ENCODE measurements at places on chromosomes 11 and 22.

DNA sequence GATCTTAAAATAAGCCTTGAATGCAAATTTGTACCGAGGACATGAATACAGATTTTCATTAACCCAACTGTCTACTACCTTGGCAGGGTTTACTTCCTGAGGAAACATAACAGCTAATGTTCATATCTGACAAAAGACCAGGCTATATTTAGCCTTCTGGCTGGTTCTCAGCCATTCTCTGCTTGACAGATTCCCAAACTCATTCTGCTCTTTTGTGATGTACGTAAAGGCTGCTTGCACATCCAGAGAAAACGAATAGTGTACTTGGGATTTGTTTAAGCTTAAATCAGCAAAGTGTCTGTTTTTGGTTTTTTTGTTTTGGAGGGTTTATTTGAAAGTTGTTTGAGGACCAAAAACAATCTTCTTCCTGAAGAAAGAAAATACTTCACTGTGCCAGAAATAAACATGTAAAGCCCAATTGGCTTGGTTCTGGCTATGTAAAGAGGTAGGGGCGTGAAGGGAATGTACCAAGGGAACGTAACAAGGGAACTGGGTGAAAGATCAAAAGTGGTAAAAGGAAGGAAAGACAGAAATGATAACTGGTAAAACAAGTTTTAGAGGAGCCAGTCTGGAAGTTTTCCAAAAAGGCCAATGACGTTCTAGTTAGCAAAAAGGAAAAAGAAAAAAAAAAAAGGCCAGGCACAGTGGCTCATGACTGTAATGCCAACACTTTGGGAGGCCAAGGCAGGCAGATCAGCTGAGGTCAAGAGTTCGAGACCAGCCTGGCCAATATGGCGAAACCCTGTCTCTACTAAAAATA lies 21.4 kb upstream of the CRTAM start:
- no peak for DNase-seq

GRCh38 chr11:72452495-72452894 lies 18.2 kb upstream of the CLPB start:
- no peak for DNase-seq

DNA sequence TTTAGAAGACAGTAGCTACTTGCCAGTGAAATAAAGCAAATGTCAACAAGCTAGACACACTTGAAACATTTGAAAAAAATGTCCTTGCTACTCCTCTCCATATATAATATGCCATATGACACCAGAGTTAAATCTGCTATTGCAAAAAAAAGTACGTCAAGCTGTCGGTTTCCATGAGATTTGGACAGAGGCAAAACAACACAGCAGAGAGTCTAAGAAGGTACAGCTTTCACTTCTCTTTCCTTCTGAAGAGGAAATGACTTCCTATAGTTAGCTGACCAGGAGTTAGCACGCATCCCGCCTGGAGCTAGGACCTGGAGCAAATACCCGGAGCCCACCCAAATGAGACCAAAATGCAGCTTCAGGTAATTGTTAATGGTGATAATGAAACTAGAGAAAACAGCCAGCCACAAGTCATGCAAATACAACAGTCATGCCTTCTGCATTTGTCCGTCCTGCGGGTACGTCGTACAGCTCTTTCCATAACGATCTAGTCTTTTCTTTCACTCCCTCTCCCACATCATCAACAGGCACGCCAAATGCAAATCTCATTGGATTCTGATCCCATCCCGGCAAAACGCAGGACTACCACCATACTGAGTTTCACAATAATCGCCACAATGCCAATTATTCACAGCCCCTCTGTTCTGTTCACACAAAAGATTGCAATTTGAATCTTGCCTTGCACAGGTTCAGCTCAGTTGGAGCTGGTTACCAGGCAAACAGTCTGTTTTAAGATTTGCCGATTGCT lies 395.0 kb upstream of the CCDC90B start:
- DNase-seq, result no peak

- no peak for DNase-seq
These were observed 27.1 kb upstream of the ACR start for GRCh38 chr22:50710886-50711285.

GRCh38 chr22:46002757-46003270 lies 25.9 kb upstream of the WNT7B start:
- DNase-seq, result no peak

- no peak for DNase-seq
These were observed 5.8 kb upstream of the LGALS1 start for GRCh38 chr22:37669586-37669985.

DNA sequence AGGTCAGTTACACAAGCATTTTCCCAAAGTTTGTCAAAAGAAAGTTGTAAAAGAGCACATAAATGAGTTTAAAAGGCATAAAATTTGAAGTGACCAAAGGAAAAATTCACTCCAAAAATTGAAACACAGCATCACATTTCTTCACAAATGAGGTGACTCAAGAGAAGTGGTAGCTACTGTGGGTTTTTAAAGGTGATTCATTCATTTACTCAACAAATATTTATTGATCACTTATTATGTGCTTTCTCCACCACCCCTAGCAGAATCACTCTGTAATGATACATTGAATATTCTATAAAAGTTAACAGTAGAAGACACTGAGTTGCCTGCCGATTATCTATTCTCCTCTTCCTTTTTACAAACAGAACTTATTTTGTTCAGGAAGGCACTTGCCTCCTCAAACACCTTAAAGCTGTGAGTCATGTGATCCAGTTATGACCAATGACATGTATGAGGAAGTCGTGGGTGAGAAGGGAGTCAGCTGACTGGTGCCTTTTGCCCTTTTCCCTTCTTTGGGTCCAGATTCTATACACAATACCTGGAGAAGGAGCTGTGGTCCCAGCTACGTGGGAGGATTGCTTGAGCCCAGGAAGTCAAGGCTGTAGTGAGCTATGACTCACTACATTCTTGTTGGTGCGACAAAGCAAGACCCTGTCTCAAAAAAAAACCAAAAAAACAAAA lies 67.7 kb upstream of the CLNS1A start:
- DNase-seq, result peak; percentile 2

GRCh38 chr11:120608760-120609211 lies 97.2 kb downstream of the GRIK4 start:
- DNase-seq, result no peak

DNA sequence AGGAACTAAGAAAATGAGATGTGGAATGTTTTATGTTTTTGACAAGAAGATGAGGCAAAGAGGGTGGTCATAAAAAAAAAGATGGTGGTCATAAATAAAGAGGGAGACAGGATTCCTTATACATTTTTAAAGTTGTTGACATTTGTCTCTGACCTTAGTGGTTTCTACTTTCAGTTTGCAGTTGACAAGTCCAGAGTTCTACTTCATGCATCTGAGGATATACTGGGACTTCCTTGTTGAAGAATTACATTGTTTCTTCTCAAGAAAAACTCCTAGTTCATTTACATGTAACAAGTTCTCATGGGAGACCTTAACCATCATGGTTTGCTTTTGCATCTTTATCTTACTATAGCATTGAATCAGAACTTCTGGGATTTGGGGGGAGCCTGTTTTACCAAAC lies 1.2 kb downstream of the OR6X1 start:
- no peak for DNase-seq

DNA sequence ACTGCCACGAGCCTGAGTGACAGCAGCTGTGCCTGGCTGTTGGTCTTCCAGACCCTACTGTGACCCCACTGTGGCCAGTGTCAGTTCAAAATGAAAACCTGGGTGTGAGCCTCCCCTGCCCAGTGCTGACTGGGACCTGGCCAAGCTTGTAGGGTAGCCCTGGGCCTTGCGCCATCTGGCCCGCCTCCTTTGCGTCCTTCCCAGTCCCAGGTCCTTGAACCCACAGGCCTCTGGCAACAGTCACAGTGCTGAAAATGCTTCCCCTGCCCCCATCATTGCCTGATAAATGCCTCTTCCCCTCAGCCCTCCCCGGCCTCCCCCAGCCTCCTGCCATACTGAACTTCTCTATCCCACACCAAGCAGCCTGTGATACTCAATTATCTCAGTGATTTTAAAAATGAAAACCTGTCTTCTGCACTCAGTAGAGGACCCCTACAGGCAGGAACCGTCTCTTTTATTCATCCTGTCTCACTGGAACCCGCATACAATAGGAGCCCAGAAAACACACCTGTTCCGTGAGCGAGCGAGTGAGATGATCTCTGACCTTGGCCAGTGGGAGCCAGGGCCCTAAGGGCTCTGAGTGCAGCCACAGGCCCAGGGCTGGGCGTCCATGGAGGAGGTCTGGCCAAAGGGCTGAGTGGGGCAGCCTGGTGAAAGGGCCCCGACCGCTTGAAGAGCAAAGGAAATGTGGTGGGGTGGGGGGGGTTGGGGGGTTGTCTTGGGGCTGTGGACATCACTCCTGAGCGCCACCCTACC lies 49.7 kb upstream of the TTLL12 start:
- DNase-seq, result no peak

- DNase-seq, result no peak
These were observed 195.0 kb upstream of the KIRREL3 start for GRCh38 chr11:127195501-127196120.

- no peak for DNase-seq
These were observed 22.8 kb upstream of the SLC25A18 start for GRCh38 chr22:17540481-17540880.

- DNase-seq, result no peak
These were observed 62.6 kb downstream of the EFCAB6 start for GRCh38 chr22:43749473-43749872.

DNA sequence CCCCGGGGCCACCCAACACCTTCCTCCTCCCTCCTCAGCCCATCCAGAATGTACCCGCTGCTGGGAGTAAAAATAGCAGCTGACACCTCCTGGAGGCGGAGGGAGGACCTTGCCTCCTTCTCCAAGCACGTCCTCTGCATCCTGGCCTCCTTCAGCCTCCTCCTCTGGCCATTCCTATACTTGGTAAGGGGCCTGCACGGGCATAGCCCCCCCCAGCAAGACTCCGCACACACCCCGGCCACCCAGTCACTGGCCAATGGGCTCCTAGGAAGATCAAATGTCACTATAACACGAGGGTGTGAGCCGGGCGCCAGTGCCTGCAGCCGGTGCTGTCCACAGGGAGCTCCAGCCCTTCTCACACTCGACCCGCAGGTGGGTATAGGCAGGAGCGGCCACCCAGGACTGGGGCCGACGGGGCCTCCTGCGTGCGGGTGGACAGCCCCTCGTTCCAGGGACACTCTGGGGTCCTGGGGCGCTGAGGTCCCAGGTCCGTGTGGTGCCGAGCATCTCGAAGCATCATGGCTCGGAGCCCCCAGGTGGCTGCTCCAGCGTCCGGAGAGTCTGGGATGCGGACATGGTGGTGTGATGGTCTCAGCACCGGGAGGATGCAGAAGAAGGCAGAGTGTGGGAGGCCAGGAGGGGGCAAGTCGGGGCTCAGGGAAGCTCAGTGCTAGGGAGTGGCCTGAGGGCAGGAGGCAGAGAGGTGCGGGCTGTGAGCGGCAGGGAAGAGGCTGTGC lies at the start of gene TNNT3:
Gene TNNT3 (plus strand): TSS at position 313 of the 737 bp plus-strand sequence. CDS start 3,172 bp downstream, outside the sequence.
- no peak for DNase-seq

DNA sequence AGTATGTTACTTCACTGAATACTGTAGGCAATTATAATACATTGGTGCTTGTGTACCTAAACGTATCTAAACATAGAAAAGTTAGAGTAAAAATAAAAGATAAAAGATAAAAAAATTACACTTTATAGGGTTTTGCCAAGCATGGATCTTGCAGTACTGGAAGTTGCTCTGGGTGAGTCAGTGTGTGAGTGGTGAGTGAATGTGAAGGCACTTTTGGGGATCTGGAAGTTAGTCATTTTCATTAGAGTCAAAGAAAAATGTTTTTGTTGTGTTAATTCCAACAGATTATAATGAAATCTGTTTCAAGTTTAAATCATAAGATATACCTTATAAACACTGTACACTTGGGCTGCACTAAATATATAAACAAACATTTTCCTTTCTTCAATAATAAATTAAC lies 3.3 kb downstream of the SLC22A25 start:
- DNase-seq, result no peak

- no peak for DNase-seq
These were observed 254.0 kb upstream of the NARS2 start for GRCh38 chr11:78828676-78829075.

GRCh38 chr11:75078233-75078632 lies 18.4 kb downstream of the OR2AT4 start:
- no peak for DNase-seq

DNA sequence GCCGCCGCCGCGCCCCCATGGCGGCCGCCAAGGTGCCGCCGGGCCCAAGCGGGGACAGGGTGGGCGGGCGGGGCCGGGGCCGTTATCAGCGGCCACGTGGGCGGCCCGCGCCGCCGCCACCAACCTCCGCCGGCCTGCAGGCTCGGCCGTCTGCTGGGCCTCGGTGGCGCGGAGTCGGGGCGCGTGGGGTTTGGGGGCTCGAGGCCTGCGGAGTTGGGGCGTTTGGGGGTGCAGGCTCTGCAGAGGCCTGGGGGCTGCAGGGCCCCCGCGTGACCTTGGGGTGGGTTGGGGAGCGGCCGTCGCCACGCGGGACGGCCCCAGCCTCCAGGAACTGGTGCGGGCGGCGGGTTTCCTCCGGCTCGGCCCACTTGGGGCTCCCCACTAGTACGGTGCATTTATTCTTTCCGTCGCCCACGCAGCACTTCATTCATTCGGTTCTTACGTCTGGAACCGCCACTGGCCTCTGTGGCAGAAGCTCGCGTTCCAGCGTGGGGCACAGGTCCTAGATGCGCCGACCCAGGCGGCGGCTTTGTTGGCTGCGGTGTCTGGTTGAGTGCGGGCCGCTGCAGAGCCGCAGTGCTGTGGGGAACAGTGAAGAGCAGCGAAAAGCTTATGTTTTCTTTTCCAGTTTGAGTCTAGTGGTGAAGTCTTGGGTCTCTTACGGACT lies 740 bp upstream of the TRMT2A start:
- DNase-seq, result peak; percentile 58

DNA sequence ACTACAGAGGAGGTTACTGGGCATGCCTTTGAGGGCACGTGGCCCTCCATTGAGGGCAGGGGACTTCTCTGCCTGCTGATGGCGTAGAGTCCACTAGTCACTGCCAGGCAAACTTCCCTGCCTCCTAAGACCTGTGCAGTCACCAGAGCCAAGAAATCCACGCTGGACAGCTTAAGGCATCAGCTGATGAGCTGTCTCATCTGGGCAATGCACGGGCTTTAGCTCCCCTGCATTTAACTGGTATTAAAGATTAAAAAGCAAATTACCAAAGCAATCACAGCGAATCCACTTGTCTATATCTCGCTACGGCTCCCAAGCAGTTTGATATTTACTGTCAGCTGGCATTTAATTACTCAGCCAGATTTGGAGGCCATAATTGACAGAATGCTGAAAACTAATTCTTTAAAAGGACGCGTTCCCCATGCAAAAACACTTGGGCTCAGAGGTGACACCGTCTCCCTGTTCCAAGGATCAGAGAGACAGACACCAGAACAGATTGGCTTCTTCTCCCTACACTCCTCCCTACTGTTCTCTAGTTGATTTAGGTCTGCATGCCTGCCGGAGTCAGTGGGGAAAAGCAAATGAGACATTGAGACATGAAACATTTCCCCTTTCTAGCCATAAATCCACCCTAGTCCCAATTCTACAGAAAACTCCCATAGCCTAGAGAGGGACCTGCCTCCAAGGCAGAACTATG lies 68.5 kb downstream of the SPATA19 start:
- no peak for DNase-seq
